ENCODE measurements at places on chromosomes 7 and 10. TPM values are rescaled to one million over a fixed set of nuclear protein-coding genes. Genes with fewer than 3 reads are reported as not detected.

TECPR1 gene
- 63.9 TPM for total RNA-seq

TRPV5 gene
- total RNA-seq, result not detected

HHEX gene
- 0.23 TPM for total RNA-seq

DNA sequence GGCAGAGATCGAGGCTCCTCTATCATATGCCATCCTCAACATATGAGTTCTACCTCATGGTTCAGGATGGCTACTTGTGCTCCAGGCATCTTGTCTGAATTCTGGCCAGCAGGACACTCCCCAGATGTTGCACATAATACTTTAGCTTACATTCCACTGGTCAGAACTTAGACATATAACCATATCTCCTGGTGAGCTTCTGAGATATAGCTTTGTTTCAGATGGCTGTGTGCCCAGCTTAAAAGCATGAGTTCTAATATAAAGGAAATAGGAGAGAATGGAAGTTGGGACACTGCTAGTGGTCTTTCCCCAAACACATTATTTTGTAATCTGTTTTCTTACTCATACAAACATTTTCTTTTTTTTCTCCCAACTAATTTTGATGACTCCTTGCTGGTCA, 50.8 kb upstream of the IFRD1 start:
- DNase-seq, result no peak

GRCh38 chr10:88642963-88643362, 21.3 kb upstream of the LIPF start:
- no peak for DNase-seq

GRCh38 chr10:102616066-102616770, 28.1 kb upstream of the TRIM8 start:
- no peak for DNase-seq

DNA sequence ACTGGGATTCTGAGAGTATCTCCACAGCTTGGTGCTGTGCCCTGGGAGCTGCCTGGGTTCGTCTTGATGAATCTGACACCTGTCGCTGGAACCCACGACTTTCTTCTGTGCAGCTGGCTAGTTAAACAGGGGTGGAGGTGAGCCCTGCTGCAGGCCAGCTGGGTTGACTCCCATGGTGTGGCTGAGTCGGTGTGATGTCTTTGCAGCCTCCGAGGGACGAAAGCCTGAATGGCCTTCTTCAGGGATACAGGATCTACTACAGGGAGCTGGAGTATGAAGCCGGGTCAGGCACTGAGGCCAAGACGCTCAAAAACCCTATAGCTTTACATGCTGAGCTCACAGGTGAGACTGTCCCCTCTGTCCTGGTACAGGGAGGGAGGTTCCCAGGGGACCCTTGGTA, 508.1 kb upstream of the FOXK1 start:
- DNase-seq, result no peak

GRCh38 chr10:77479586-77479985, 158.0 kb downstream of the KCNMA1 start:
- no peak for DNase-seq

GRCh38 chr7:54992871-54993475, 25.8 kb upstream of the EGFR start:
- no peak for DNase-seq

- no peak for DNase-seq
Observed at GRCh38 chr10:103637011-103637410, 143.5 kb downstream of the NEURL1 start.
